ENCODE measurements at places on chromosomes 7 and 10.

- no peak for DNase-seq
Measured at GRCh38 chr7:157611341-157611740, 274.5 kb downstream of the DNAJB6 start.

GRCh38 chr7:139640681-139641080, 117.2 kb downstream of the CLEC2L start:
- no peak for DNase-seq

DNA sequence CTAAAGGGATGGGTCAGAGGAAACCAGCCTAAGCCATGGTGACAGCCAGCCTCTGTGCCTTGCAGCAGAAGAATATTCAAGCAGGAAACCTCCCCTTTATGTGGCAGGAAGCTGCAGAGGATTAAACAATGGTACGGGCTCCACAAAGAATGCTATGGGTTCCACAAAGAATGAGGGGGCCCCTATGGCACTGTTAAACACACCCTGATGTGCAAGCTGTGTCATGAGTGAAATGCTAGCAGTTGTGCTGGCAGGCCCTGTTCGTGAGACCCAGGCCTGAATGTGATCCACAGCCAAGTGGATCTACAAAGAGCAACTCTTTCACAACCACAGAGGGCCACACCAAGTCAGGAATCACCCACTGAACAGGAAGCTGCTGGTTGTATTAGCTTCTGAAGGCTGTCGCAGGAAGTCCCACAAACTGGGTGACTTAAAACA, 68.9 kb downstream of the MYOF start:
- DNase-seq, result peak; percentile 14

GRCh38 chr10:89374713-89375141, 3.1 kb upstream of the IFIT1B start:
- DNase-seq, result no peak

- DNase-seq, result no peak
Measured at GRCh38 chr7:127035203-127035849, 217.4 kb downstream of the GRM8 start.

- no peak for DNase-seq
Measured at GRCh38 chr7:2681929-2682799, 5.8 kb upstream of the AMZ1 start.
